ENCODE measurements at places on chromosomes 2 and 18. TPM values are rescaled to one million over a fixed set of nuclear protein-coding genes. Genes with fewer than 3 reads are reported as not detected.

The ARHGAP15 gene
- polyA plus RNA-seq = 58.1 TPM

The PLEK gene
- 78.3 TPM for polyA plus RNA-seq

The ZC3H15 gene
- 29.6 TPM for polyA plus RNA-seq

The MAP3K19 gene
- polyA plus RNA-seq = 0.46 TPM

The KLHL29 gene
- polyA plus RNA-seq = 0.95 TPM

The KCNS3 gene
- polyA plus RNA-seq = not detected

The ITPRID2 gene
- polyA plus RNA-seq = 8.9 TPM

The UGT1A9 gene
- not detected for polyA plus RNA-seq

The GBX2 gene
- polyA plus RNA-seq = not detected

The IL1F10 gene
- polyA plus RNA-seq = not detected

DNA sequence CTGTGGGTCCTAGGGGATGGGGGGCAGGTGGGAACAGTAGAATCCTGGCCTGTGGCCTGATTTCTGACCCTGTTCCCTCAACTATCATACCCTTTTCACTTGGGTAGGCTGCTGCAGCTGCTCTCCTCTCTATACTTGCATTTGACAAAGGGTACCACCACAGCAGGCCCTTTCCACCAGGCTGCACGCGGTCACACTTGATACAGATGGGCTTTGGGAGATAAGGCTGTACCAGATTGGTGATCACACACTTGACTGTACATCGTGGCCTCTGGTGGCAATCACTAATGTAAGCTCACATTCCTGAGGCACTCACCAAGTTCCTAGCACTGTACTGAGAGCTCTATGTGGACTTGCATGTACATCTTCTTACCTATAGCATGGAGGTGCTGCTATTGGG lies 1.6 kb upstream of the RALB start:
- DNase-seq = no peak

DNA sequence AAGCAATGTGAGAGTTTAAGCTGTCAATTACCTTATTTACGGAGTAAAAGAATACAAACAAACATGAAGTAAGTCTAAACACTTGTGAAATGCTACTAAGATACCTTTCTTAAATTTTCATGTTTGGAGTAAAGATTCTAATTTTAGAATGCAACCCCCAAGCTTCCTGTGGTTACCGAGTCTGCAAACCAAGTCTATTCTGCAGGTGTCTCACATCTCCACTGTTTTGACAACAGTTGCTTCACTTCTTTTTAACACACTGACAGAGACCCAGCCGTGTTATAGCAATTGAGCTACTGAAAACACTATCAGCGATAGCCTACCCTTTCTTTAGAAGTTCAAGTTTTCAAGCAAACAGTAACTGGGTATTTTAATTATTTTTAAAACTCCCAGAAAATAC lies 608.3 kb downstream of the ERBB4 start:
- no peak for DNase-seq

GRCh38 chr18:32379891-32380290 lies 90.8 kb downstream of the GAREM1 start:
- no peak for DNase-seq

- DNase-seq = no peak
Observed at GRCh38 chr2:12120281-12121150, 374.1 kb downstream of the LPIN1 start.

DNA sequence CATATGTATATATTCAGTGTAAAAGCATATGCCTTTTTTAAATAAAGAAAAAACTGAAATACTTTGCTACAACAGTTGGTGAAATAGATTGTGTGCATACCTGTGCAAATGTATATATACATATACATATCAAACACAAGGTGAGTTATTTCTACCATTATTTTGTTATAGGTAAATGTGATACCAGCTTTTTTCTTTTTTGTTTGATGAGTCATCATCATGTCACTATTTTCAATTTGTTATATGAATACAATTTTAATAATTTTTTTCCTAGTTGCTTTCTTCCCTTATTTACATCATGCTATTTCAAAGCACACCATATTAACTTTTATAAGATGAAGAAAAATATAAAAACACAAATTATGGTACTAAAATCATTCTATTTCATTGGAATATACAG lies 87.0 kb upstream of the STK17B start:
- DNase-seq = no peak

DNA sequence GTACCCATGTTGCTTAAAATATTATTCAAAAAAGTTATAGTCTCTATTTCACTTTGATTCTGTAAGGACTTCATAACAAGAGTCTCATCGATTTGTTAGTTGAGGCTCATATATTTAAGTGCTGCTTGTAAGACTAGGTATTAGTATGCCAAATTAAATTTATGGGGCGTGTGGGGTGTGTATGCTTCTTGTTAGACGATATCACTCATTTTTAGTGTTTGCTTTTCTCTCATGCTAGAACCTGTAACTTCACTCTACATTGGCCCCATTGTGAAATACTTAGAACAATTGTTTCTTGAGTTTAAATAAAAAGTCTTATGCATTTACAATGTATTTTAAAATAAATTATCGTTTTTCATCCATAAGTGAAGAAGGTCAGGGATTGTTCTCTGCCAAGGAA lies 63.6 kb downstream of the CTNNA2 start:
- DNase-seq = no peak

- no peak for DNase-seq
Observed at GRCh38 chr2:85170938-85171475, 37.8 kb downstream of the TCF7L1 start.

- peak; percentile 3 for DNase-seq
Observed at GRCh38 chr2:176328149-176328548, 58.9 kb downstream of the MTX2 start.

GRCh38 chr2:62221141-62221540 lies 25.2 kb downstream of the B3GNT2 start:
- DNase-seq = no peak

DNA sequence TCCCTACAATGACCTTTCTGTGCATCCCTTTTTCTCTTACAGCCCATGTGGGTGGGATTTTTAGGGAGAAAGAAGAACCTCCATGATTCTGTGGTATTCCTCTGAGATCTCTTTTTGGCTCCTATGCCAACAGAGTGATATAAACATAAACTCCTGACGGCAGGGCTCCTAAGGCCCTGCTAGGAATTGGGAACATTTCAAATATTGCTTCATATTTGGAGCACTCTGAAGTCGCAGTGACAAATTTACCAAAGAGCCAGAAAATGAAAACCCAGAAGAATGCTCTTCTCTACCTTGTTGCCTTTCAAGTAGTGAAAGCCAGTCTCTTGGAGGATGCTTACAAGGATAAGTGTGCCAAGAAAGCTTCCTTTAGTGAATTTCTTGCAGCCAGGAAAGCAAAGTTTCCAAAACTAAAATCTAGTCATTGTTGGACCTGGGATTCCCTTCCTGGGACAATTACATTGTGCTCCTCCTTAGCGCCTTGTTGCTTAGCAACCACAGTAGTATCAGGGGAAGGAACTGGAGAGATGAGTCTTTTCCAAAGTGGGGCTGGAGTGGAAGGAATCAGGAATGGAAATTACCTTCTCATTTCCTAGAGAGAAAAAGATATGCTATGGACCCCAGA lies 7.3 kb upstream of the SETBP1 start:
- DNase-seq = no peak

- DNase-seq = no peak
Observed at GRCh38 chr2:21585881-21586280, 462.1 kb downstream of the TDRD15 start.

GRCh38 chr2:138182250-138182936 lies 218.1 kb downstream of the HNMT start:
- DNase-seq = no peak

- no peak for DNase-seq
Observed at GRCh38 chr18:59005262-59005661, 134.4 kb upstream of the SEC11C start.

GRCh38 chr2:8918412-8918811 lies 81.0 kb upstream of the KIDINS220 start:
- no peak for DNase-seq

DNA sequence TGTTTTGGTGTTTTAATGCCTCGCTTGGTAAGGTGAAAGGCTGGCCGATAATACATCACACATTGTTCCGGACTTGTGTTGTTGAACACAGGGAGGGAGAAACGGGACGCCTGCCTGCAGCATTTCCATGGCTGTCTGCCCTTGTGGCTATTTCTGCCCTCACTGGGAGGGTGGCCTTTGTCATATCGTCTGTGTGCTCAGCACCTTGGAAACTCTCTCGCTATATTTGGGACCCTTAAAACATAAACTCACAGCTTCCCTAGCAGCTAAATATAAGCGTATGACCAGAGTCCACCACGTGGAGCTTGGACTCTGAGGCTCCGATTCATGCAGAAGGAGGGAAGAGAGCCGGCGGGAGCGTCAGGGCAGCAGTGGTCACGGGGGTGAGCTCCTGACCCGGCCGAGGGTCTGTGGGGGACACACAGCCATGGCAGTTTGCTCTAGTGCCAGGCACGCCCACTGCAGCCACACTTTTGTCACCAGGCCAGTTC lies 111.7 kb downstream of the SH3BP4 start:
- no peak for DNase-seq

DNA sequence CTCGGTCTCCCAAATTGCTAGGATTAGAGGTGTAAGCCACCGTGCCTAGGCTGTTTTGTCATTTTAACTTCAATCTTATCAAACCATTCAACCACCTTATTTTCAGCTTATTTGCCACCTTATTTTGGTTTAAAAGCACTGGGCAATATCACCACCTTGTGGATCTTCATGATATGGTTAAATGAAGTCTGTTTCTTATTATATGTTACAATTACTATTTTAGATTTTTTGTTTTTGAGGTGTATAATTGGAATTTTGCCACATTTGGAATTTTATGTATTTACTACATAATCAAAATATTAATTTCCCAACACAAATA lies 43.8 kb upstream of the SCN9A start:
- no peak for DNase-seq

GRCh38 chr2:120586507-120587278 lies 149.0 kb upstream of the GLI2 start:
- DNase-seq = no peak

DNA sequence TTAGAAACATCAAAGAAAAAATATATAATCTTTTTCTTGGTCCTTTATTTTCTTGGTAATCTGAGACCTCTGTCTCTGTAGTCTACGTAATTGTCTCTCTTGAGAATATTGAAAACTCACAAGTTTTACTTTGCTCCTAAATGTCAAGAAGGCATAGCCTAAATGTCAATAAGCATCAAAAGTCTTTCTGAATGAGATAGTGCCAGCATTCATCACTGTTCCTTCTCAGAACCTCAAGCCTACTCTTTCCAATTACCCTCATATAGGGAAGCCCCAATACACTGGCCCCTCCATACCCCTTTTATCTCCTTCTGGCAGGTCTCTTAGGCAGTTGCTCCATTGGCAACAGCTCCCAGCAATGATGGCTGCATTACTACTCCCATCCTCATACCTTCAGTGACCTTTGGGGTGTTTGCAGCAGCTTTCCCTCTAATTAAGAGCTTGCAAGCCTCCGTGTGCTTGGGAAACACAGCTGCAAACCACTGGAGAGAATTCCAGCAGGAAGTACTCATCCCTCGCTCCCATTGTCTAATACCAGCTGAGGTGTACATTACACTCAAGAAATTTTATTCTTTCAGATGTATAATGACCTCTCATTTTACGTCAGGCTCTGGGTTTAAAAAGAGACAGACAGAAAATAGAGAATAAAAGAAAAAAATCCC lies 95.8 kb downstream of the KYNU start:
- DNase-seq = no peak

DNA sequence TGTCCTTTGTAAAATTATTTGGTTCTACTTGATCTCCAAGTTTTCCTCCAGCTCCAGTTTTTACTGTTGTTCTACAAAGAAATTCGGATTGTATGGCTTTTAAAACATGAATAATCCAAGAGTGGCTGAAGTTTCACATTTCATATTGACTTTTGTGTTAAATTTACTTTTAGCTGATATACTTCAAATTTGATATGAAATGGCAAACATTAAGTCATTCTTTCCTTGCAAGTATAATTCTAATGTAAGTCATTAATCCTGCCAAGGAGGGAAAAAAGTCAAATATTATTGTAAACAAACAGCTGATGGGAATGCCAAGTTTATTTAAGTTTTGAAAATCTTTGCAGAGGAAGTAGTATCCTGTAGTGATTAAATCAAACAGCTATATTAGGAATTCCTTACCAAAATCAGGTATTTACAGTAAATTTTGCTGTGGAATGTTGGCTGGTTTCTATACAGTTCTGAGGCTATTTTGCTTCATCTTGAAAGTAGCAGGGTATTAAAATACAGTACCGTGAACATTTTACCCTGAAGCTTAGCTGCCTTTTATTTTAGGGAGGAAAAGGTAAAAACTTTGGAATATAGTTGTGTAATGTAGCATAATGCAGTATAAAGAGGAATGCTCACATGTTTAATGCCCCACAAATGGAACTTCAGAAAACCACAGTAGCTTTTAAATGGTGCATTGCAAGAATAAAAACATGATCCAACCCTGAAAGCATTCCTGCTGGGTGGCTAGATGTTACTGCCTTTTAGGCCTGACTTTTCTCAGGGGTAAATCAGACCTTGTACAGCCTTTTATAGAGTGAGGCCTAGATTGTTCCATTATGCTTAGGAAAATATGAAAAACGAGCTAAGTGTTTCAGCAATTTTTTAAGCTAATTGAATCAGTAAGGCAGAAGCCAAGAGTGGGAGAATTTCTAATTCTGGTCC lies 62.7 kb upstream of the NT5C1B start:
- no peak for DNase-seq

- no peak for DNase-seq
Observed at GRCh38 chr2:45510701-45511420, 100.2 kb downstream of the SRBD1 start.

Data from B cell (primary cell).